ENCODE measurements at places on chromosomes 1 and 21.

DNA sequence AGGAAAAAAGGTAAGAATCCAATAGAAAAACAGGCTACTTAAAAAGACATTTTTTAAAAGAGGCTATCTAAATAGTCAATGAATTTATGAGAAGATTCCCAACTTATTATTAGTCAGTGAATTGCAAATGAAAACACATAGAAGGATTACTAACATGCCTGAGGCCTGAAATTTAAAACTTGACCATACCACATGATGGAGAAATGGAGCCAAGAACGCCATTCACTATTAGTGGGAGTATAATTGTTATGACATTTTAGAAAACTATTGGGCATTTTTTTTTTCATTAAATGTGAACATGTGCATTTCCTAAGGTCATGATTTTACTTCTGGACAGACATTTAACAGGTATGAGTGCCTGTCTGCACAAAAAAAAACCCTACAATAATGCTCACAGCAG is 24.8 kb upstream of the OR2B11 start:
- DNase-seq = no peak

- DNase-seq = no peak
These were observed 295.1 kb downstream of the HHIPL2 start for GRCh38 chr1:222252788-222253187.

DNA sequence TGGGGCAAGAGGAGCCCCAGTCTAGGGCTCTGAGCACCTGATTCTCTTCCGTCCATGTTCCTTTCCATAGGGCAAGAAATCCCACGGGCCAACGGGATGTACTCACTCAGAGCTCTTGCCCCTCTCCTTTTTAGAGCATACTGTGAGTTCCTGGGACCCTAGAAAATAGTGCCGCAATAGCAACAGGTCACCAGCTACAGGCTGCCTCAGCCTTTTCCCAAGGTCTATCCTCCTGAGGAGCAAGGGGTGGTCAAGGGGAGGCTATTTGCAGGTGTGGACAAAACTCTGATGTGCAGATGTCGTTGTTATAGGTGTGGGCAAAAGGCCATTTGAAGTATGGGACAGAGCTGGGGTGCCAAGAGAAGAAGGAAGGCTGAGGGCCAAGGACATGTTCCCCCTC is 1.6 kb upstream of the QSOX1 start:
- no peak for DNase-seq

DNA sequence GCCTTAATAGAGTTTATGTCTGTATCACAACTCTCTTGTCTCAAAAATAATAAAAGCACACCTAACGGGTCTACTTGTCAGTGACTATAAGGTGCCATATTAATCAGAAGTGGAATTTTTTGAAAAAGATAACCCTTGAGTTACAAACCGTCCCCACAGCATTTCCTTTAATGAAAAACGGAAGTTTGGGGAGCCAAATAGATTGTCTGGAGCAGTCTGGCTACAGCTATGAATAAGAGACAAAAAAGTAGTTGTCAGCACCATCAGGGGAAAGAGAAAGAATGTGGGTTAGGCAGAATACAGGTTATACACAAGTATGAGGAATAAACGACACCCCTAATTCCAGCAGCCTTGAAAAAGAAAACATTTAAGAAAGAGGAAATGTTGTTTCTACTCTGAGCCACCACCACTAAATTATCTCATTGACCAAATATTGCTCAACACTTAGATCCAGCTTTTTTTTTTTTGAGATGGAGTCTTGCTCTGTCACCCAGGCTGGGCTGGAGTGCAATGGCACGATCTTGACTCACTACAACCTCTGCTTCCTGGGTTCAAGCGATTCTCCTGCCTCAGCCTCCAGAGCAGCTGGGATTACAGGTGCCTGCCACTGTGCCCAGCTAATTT is 29.4 kb upstream of the USP24 start:
- DNase-seq = peak; percentile 41

GRCh38 chr21:25501996-25502665 is 105.2 kb downstream of the MRPL39 start:
- peak; percentile 2 for DNase-seq

DNA sequence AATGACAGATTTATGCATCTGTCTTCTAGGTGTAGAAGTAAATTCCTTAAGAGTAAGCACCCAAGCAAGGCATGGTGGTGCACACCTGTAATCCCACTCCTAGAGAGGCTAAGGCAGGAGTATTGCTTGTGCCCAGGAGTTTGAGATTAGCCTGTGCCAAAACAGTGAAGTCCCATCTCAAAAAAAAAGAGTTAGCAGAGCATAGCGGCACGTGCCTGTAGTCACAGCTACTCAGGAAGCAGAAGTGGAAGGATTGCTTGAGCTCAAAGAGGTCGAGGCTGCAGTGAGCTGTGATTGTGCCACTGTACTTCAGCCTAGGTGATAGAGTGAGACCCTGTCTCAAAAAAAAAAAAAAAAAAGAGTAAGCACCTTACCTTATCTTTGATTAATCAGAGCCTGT is 15.1 kb upstream of the TIPRL start:
- no peak for DNase-seq

- DNase-seq = peak; percentile 56
These were observed 16.7 kb downstream of the ITPKB start for GRCh38 chr1:226722240-226722900.
